ENCODE measurements at places on chromosomes 6 and 20.
A peak's percentile ranks its signal among the peaks of the same experiment; 100 is the strongest.

DNA sequence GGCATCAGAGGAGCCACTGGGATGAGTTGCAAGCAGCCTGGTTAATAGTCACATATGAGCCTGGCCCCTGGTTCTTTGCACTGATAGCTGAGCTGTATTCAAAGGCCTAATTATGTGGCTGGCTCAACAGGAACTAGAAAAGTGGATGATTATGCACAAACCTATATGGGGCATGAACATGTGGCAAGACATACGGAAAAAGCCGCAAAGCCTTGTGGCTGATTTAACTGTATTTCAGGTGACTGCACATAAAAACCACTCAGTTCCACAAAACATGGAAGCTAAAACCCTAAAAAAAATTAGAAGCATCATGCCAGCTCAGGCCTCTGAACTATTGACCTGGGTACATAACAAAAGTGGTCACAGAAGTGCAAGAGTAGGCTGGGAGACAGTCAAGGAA, 13.0 kb upstream of the MUC22 start:
- no peak for DNase-seq

GRCh38 chr20:41063442-41063841, 34.8 kb downstream of the TOP1 start:
- no peak for DNase-seq

DNA sequence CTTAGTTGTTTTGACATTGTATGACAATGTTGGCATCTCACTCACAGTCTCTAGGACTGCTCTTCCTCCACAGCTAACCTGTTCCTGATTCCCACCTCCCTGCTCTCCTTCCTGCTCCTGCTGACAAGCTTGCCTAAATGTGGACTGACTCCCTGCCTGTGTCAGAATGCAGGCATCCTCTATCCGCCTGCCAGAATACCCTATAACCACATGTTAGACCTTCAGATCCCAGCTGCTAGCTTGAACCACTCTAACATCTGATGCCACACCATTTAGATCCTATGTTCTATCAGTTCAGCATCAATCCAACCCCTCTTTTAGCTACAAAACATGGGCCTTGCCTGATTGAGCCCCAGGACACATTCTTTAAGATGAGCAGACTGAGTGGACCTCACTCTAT, 12.2 kb downstream of the FILIP1 start:
- no peak for DNase-seq

- no peak for DNase-seq
Observed at GRCh38 chr20:46190478-46191167, 72.5 kb downstream of the CD40 start.

- no peak for DNase-seq
Observed at GRCh38 chr6:7313505-7314165, 636 bp upstream of the SSR1 start.

DNA sequence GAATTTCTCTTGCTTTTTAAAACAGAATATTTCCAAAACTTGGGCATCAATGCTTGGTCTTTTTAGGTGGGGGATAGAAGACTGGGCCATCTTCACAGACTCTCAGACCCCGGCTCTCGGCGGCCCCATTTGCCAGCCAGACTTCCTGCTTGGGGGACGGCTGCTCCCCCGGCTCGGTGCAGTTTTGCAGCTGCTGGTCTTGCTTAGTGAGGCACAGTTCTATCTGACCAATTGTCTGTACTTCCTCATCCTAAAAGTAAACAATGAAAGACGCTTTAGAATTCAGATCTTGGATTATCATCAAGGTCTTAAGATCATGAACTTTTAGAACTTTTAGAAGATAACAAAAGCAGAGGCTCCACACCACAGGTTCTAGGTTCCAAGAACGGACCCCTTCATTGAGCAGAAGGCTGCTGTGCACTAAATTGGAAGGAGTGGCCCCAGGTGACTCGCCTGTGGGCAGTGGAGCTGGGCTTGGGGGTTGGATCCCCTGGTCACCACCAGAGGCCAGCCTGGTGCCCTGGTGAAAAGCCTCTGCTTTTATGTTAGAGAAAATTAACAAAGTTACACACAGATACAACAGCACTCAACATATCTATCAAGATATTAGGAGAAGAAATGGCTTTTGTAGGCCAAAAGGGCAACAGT, 26.7 kb downstream of the RNASET2 start:
- no peak for DNase-seq

DNA sequence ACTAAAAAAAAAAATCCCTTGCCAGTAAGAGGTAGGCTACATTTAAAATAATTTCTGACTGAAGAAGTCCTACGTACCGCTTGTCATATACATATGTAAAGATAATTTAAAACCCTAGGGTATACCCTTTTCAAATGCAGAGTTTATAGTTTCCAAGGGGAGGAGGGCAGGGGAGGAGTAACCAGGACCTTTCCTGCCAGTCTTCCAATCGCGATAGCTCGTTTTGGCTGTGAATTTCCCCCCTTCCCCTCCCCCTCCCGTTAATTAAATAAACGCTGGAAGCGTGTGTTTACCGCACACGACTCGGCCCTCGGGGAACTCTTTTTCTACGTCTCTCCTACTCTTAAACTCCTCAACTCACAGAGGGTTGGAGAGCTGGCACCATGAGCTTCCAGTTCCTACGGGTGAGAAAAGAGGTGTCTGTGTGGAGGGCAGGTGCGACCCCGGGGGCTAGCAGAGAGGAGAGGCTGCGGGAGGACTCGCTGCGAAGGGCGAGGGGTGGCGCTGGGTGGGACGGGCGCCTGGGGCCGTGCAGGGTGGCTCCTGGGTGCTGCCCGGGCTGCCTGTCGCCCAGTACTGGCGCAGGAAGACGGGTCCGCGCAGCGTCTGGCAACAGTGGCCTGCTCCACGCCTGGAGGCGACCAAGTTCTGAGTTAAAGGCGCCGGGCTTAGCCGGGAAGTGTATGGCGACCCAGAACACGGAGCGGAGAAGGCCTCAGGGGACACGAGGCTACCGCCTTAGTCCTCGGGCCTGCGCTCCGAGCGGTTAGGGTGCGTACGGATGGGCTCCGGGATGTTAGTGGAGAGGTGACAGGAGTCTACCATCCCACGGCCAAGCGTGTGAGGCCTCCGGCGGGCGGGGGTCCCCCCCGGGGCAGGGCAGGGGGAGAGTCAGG, 4.1 kb upstream of the TFAP2C start:
- no peak for DNase-seq

DNA sequence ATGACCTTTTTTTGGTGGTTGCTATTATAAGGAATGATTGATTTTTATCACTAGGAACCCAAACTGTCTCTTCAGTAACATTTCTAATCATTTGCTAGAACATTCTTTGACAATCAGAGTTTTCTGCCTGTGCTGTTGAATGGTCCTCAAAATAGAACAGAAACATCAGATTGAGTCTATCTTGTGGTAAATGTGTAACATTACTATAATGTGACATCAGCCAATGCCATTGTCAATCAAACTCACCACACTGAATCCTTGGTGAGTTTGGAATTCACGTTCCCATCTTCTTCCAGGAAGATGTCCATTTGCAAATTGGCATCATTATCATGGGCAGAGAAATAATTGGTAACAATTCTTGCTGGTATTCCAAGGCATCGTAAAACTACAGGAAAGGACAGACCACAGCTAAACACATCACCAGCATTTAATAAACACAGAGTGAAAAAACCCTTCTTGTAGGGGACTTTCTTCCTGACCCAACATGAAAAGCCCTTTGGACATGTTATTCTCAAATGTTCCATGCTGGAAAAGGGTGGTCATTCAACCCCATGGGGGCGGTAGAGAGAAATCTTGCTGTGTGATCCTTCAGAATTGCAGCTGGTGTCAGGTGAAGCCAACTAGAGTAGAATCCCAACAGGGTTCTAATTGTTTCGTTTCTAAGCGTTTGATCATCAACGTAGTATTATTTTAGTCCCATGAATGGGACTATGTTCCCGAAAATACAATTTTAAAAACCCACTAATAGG, 98.5 kb downstream of the F13A1 start:
- DNase-seq: peak; percentile 34

Measured in hepatocyte (in vitro differentiated cells).